GM04503 (cell line): ENCODE measurements at places on chromosomes 7 and 10.

DNA sequence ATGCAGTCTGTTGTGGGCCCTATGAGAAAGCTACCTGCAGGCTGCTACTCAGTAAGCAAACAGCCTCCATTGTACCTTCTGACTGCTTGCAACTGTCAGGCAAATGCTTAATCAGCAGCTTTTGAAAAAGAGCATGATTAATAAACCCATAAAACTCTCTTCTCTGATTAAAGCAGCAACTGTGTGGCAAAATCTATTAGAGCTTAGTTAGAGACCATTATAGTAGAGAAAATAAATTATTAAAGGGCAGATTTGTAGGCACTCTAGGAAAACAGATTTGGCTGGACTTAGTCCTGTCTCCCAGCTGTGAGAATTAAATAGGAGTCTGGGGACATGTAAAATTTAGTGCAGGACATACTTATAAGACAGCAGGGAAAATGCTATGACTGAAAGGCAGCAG lies 132.5 kb upstream of the WNT16 start:
- no peak for DNase-seq

GRCh38 chr7:84589012-84589411 lies 394.4 kb upstream of the SEMA3A start:
- DNase-seq: no peak

DNA sequence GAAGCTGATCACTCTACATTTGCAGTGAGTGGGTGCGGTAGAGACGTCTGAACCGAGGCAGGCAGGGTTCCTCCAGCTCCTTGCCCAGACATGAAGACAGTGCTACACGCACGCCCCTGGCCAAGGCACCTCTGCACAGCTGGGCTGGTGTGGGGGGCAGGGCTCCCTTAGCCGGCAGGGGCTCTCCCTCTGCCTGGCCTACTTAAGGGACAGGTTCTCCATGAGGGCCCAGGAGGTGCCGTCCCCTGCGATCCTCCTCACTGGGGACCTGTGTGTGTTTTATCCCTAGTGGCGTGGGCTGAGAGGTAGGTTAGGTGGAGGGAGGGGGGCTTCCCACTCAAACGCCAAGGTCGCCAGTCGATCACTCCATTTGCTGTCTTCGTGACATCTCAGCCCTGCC lies 35.3 kb downstream of the IL15RA start:
- no peak for DNase-seq

DNA sequence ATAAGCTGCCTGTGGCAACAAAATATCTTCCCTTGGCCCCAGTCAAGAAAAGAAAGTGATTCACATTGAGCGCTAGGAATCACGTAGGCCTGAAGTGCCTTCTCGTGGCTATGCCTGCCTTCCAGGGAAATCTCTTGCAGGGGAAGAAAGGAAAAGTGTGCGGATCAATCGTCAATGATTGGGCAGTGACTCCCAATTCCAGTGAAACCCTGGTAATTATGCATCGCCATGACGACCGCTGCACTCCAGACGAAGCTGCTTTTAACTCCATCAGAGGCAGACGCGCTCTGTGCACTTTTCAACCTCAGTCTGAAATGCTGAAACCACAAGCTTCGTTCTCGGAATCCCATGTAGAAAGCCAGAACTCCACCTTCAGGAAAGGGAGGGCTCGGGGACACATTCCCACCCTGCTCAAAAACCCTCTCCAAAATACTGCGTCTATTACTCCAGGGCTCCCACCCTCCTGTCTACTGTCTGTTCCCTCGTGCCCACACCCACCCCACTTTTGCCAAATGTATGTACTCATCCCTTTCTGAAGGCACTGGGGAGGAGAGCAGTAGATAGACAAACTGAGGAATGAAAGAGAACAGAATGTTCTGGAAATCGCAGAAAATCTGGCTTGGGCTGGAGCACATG lies 24.2 kb upstream of the PRKAG2 start:
- DNase-seq: peak; percentile 11

DNA sequence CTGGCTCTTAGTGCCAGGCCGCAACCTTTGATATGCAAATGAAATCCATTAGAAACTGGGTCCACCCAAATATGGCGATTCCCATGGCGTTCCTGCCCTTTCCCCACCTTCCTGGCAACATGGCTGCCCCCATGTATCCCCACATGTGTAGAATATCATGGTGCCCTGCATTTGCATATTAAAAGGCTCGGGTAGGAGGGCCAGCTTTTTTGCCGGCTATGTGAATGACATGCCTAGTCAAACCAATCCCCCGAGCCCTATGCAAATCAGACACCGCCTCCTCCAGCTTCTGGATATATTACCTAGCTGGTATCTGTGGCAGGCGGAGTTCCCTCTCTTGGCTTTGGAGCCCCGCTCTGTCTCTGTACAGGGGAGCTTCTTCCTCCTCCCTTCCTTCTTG lies 18.3 kb downstream of the MMS19 start:
- no peak for DNase-seq

GRCh38 chr10:97533888-97534287 lies 35.2 kb downstream of the UBTD1 start:
- DNase-seq: no peak

DNA sequence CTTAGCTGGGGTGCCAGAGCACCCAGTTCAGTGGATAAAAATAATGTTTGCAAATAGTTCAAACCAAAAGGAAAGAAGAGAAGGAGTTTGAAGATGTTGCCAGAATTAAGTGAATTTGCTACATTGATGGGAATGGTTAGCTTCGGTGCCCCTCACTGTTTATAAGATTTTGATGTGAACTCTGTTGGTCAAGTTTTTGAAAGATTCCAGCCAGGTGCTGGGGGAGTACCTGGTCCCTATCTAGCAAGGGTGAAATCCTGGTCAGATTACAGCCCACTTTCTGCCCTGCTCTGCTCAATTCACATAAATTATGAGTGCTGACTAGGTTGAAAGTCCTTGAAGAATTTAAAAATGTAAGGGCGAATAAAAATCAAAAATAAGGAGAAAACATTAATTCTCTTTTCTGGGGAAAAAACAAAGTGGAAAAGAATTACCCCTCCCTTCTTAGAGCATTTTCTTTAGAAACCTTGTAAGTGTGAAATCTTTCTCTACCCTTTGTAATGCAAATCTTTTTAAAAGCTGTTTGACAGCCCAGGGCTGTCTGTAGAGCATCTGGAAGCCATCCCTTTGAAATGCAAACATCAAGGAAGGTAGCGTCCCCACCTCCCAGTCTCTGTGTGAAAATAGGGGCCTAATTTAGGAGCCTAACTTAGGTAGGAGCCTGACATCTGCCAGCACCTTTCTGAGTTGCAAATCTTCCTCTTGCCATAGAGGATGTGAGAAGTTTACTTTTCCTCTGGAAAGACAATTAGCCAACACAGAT lies 1.4 kb upstream of the GIMAP5 start:
- DNase-seq: no peak

- DNase-seq: no peak
Observed at GRCh38 chr10:124001391-124002148, 91.8 kb downstream of the CHST15 start.

GRCh38 chr10:110764378-110764777 lies 107.3 kb upstream of the PDCD4 start:
- DNase-seq: no peak

DNA sequence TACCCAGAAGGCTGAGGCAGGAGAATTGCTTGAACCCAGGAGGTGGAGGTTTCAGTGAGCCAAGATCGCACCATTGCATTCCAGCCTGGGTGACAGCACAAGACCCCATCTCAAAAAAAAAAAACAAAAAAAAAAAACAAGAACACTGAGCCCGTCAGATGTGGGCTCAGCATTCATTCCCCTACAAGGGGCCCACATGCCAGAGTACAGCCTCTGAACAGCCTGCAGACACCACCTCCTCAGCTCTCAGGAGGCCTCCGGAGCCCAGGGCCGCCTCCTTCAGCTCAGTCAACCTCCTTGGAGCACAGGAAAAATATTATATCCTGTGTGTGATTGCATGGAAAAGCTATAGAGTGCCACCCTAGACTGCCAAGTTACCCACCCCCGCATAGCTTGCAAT lies 112.3 kb downstream of the ABLIM1 start:
- no peak for DNase-seq

GRCh38 chr7:140525743-140526142 lies 46.4 kb upstream of the MKRN1 start:
- DNase-seq: no peak

GRCh38 chr7:111082351-111082750 lies 8.6 kb upstream of the LRRN3 start:
- DNase-seq: peak; percentile 61

DNA sequence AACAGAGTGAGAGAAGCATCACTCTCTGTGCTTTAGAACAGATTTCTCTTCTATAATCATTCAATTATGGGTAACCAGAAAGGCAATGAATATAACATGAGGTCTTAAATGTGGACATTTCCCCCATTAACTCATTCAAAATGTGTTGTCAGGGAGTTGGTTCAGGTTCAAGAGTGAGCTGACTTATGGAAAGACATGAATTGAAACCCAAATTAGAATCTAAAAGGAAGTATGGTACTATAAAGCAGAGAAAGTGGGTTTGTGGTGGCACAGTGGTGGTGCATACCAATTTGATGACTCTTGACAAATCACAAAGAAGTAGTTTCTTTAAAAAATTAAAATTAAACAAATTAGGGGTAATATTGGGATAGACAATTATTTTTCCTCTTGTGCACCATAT lies 114.6 kb upstream of the MEOX2 start:
- no peak for DNase-seq

- DNase-seq: peak; percentile 65
Observed at GRCh38 chr7:131633342-131633843, 77.0 kb upstream of the PODXL start.

DNA sequence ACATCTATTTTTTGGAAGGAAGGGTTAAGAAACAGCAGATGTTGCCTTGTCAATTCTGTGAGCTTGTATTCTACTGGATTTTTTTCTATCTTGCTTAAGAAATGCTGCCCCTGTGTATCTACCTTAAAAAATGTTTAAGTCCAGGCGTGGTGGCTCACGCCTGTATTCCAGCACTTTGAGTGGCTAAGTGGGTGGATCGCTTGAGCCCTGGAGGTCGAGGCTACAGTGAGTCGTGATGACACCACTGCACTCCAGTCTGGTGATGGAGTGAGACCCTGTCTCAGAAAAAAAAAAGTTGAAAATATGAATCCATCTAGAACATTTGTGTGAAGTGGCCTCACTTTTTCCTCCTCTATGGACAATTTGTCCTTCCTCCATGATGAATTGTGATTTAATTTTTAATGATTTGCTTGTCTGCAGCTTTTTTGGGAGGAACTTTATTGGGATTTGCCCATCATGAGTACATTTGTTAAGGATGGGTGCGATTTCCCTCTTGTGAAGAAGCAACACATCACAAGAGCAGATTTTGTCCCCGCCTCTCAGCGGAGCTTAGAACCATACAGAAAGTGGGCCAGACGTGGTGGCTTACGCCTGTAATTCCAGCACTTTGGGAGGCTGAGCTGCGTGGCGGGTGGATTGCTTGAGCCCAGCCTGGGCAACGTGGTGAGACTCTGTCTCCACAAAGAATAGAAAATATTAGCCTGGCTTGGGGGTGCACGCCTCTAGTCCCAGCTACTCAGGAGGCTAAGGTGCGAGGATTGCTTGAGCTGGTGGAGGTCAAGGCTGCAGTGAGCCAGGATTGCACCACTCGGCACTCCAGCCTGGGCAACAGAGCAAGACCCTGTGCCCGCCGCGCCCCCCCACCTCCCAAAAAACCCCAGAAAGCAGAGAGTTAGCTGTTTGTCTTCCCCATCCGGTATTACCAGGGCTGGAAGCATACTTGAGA lies 57.7 kb downstream of the DNAJB6 start:
- no peak for DNase-seq

- DNase-seq: no peak
Observed at GRCh38 chr7:36513393-36513792, 123.7 kb downstream of the ANLN start.

- DNase-seq: no peak
Observed at GRCh38 chr10:34647875-34648865, 166.9 kb downstream of the PARD3 start.

- no peak for DNase-seq
Observed at GRCh38 chr7:159197066-159197975, 52.7 kb upstream of the VIPR2 start.

- DNase-seq: no peak
Observed at GRCh38 chr7:22864855-22865601, 42.4 kb upstream of the TOMM7 start.

GRCh38 chr7:463817-464453 lies 55.7 kb downstream of the PDGFA start:
- DNase-seq: no peak

DNA sequence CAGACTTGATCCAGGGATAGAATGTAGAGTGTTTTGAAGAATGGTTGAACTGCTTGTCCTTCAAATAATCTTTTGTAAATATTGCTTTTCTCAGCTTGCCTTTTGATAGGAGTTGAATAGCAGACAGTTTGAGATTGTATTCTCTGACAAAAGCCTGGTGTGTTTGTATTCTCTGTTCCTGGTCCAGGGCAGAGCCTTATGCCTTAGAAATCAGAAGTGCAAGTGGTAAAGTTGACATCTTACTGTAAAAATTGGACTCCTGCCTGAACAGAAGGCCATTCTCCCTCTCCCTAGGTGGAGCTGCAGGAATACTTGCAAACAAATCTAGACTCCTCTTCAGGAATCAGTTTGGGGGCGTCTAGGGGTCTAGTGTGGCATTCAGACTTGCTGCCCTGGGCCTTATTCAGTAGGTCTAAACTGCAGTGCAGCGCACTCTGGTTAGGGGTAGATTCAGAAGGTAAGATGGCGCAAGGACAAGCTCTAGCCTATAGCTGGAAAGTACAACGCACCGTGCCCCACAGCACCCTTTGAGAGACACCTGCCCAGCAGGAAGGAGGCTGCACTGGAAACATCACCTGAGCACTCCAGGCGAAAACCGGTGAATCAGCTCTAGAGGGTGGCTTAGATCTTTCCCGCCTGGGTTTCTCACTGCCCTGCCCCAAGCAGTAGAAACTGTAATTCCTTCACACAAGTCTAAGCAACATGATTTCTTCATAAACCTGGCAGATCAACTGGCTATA lies 608.5 kb upstream of the GALNT17 start:
- no peak for DNase-seq

GRCh38 chr7:111842491-111842890 lies 280.2 kb upstream of the IMMP2L start:
- no peak for DNase-seq

- no peak for DNase-seq
Observed at GRCh38 chr7:92282930-92283329, 37.2 kb downstream of the ANKIB1 start.
